NCI-H2081 treated with DMSO at 0.1 percent for 48 hours (cell line): ENCODE measurements at places on chromosomes 11 and 22.

DNA sequence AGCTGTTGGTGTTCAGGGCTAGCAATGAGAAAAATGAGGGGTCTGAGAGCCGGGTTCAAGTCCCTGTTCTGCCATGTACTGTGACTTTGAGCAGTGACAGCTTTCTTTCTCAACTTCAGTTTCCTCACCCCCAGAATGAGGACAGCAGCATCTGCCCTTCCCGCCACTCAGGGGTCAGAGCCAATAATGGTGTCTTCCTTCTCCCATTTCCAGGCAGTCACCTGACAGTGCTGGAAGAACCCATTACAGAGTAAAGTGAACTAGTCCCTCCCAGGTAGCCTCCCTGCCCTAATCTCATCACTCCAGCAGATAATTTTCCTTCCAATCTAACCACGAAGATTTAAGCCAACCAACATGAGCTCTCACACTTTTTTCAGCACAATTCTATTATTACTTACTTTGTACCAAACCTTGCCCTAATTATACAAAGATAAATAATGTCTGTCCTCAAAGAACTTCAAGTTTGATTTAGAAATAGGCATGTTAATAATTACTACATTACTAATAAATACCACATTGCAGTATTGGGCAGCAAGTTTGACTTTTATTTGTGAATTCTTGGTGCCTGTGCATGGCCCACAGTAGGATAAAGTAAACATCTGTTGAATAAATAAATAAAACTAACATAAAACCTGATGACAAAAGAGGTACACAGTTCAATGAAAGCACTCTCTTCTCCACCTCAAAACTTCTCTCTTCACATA is 61.0 kb downstream of the SERGEF start:
- DNase-seq, result no peak

DNA sequence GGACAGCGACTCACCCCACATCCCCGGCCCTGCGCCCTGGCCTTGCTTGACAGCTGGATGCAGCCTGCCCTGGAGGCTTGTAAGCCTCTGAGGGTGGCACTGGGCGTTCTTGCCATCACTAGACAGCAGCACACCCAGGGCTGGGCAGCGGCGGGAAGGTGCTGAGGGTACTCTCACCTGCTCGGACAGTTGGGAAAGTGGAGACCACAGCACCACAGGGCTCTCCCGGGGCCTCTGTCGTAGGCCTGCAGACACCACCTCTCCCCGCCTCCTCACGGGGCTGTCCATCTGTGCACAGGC is 18.8 kb upstream of the BRSK2 start:
- DNase-seq, result no peak

DNA sequence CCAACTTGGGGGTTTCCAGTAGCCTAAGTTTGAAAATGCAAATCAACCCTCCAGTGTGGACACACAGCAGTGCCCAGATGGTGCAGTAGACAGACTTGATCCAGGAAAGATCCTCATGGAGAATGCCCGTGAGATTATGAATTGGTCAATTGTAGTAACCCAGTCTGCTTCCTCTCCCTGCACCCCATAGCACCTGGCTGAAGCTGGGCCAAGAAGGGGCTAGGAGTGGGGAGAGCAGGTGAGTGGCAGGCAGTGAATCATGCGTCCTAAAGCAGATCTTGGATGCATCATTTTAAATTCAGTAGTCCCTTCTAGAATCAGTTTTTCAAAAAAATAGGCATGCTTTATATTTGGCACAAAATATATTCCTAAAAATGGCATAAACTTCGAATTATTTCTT is 52.2 kb downstream of the CYB5R2 start:
- no peak for DNase-seq

GRCh38 chr11:21511835-21512440 is 680.9 kb upstream of the ANO5 start:
- peak; percentile 64 for DNase-seq

DNA sequence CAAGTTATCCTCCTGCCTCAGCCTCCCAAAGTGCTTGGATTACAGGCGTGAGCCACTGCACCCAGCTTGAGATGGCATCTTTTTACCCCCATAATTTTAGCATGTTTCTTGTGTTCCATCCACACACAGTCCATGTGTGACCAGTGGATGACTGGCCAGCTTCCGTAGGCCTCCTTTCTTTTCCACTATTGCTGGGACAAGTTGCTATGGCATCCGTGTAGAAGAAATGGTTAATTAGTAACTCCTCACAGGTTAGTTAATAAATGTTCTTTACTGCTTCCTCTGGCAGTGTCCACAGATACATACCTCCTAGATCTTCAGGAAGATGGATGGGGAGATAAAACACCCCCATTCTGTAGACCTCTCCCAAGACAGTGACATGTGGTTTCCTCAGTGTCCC is 154.3 kb upstream of the RASSF10 start:
- DNase-seq, result no peak
